ENCODE measurements at places on chromosomes 11 and 22. TPM values are rescaled to one million over a fixed set of nuclear protein-coding genes. Genes with fewer than 3 reads are reported as not detected.

Gene JAML
- 0.40 TPM for total RNA-seq

Gene GRM5
- total RNA-seq: 0.09 TPM

DNA sequence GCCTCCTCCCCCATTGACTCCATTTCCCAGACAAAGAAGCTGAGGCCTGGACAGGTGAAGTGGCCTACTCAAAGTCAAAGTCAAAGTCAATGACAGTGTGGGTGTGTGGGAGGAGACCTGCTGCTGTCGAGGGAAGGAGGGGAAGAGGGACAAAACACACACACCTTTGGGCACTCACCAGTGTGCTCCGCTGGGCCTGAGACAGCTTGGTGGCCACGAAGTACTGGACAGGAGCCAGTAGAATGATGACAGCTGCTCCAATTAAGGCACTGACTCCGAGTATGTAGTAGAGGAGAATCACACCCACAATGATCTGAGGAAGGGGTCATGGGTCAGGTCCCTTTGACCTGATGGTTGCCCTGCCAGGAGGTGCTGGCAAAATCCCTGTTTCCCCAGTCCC is 33.6 kb downstream of the ABCC8 start:
- DNase-seq: no peak

DNA sequence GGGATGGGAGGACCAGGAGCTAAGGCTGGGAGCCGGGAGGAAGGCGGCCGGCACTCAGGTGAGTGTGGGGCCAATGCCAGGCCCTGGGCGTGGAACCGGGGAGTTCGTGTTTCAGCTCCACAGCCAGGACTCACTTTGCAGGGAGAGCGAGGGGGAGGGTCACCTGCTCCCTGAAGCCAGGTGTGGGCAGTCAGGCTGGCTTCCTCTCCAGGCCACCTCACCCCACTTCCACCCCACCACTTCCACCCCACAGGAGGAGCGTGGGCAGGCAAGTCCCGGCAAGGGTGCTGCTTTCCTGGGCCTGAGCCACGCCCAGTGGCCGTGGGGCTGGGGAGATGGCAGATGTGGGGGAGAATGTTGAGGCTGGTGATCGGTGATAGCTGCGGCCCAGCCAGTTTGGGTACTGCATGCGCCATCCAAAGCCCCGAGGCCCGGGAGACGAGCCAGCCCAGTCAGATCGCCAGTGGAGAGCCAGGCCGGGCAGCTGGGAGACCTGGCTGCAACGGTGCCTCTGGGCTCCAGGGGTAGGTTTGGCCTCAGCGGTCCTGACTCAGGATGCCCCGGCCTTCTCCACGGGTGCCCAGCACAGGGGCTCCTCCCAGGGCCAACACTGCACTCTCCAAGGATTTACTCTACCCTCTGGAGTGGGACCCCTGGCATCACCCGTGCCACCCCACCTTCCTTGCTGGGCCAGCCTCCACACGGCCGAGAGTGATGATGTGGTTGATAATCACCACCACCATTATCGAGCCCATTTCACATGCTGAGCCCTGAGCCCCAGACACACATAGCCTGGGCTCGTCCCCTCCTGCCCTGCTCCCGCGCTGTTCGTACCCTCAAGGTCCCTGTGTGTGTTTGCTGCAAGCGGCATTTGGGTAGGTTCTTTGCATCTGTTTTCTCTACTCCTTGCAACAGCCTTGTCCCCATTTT is 93.8 kb downstream of the WNT7B start:
- DNase-seq: peak; percentile 47

DNA sequence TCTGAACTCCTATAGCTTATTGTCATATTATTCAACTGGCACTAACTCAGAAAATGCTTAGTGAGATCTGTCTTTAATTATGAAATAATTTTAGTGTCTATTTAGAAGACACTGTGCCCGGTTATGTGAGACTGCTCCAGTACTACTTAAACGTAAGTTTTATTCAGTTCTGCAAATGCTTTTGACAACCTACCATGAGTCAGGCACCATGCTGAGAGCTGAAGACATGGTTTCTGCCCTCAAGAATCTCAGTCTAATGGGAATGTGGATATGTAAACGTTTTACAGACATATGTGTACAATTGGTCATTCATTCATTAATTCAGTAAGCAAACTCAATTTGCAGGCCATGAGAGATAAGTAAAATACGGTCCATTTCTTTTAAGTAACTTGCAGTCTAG is 40.0 kb downstream of the DCUN1D5 start:
- no peak for DNase-seq

DNA sequence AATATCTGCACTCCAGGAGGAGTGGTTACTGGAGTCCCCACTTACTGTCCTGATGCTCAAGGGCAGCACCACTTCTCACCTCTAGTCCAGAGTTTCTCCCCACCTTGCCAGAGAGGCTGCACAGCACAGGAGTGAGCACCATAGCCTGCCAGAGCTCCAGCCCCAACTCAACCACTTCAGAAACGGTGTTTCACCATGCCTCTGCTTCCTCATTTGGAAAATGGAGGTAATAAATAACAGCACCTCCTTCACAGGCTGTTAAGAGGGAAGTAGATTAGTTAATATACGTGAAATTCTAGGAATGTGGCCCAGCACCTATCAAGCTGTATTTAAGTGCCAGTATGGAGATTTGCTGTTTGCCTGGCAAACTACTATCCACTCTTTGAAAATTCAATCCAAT is 63.0 kb downstream of the GALNT18 start:
- DNase-seq: no peak

DNA sequence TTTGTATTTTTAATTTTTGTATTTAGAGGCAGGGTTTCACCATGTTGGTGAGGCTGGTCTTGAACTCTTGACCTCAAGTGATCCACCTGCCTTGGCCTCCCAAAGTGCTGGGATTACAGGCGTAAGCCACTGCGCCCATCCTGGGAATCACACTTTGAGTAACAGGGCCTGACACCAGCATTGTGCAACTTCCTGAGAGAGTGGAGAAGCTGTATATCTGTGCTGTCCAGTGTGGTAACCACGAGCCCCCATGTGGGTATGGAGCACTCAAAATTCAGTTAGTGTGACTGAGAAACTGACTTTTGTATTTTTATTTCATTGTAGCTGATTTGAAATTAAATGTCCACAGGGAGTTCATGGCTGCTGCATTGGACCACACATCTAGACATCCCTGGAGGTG is 36.2 kb downstream of the MPPED1 start:
- DNase-seq: no peak

GRCh38 chr11:101264306-101264705 is 134.7 kb upstream of the PGR start:
- DNase-seq: no peak

- DNase-seq: no peak
Measured at GRCh38 chr11:85626496-85626895, 648 bp downstream of the DLG2 start.

DNA sequence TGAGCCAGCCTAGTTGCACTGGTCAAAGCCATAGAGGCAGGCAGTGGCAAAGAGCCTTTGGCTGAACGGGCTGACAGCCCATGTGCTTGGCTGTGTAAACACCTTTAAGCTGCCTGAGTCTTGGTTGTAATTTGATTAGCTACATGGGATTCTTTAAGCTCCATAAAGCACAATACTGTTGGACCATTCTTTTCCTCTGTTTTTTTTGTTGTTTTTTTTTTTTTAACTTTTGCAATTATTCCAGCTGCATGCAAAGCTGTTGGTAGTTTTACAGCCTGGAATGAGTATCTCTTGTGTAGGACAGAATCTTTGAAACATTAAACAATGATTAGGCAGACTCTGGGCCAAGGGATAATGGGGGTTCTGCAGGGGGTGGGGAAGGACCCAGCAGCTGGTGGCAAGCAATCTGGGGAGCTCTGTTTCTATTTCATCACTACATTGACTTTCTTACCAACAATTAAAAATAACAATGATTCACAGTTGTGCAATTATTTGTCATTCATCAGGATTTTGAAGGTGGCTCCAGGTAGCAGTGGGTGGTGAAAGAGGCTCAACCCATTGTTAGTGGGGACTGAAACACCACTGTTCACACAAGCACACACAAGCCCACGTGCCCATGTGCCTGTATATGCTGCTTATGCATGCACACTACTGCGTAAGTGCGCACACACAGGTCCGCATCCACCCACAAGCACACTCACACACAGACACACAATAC is 69.5 kb upstream of the CSNK2A3 start:
- no peak for DNase-seq

- DNase-seq: peak; percentile 12
Measured at GRCh38 chr11:73160005-73160760, 18.1 kb upstream of the FCHSD2 start.

GRCh38 chr22:23774922-23775436 is 2.3 kb downstream of the MMP11 start:
- DNase-seq: peak; percentile 74

Data from endodermal cell (in vitro differentiated cells).